Urothelium cell line (cell line): ENCODE measurements at places on chromosomes 12 and 14.

- no peak for DNase-seq
Measured at GRCh38 chr14:92551044-92551841, 37.7 kb downstream of the RIN3 start.

DNA sequence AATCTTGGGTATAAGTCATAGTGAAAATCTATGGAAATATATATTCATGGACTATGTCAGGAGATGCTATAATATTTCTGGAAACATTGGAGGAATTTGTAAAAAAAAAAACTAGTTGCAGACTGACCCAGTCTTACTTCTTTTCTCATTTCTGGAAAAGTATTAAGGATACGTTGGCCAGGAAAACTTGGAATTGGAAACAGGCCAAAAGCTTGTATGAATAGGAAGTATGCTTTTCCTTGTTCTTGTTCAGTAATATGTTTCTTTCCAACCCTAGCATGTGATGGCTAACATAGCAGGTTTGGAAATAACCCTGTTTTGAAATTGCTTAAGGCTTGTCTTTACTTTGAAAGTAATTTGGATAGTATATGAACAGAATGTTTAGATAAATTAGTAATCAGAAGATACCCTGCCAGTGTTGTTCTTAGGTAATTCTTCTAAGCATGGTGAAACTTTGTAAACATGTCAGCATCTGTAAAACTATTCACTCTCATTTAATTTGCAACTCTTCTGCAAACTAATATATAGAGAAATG, 316.2 kb downstream of the NPAS3 start:
- no peak for DNase-seq

- DNase-seq, result peak; percentile 12
Measured at GRCh38 chr12:15977999-15978951, 67.1 kb downstream of the DERA start.

GRCh38 chr14:23681337-23681736, 45.2 kb downstream of the DHRS2 start:
- no peak for DNase-seq

DNA sequence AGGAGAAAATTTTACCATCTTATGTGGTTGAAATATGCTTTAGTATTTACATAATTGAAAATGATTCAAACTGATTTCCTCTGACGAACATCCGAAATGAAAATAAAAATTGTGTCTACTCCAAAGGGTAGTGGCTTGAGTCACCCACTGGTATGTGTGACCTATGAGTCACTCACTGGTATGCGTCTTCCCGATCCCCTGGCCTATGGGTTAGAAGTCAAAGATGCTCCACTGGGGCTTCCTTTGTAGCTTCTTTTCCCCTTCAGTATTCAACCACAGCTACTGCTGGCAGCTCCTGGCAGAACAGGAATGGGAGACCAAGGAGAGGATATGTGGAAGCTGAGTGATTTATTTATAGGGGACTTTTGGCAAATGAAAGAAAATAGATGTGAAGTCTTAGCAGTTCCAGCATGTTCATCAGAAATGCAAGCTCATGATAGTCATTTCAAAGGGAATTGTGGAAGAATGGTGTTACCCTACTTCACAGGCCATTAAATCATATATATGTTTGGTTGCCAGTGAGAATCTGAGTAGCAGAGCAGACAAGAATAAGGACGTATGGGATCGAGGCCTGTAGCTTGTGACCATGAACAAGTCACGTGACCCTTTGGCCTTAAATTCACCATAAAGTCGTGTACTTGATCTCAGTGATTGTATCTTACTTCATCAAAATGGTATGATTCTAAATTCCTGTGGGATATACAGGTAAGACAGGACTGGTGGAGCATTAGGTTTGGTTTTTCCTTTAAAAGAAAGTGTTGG, 108.3 kb downstream of the CRADD start:
- DNase-seq, result peak; percentile 75

DNA sequence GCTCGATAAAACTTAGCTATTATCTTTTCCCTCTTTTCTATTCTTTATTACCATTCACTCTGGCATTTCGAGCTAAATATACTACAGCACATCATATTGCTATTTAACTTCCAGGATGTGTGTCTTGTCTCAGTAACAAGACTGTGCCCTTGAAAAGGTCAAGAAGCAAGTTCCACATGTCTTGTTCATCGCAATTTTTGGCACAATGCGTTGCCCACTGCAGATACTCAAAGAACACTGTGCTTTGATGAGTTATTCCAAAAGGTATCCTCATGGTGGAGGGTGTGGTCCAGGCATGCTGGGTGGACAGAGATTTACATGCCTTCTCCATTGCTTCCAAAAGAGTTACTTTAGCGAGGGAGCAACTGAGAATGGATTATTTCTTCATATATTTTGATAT, 6.6 kb downstream of the E2F7 start:
- DNase-seq, result no peak

- DNase-seq, result no peak
Measured at GRCh38 chr12:109605016-109605415, 31.4 kb downstream of the MVK start.

DNA sequence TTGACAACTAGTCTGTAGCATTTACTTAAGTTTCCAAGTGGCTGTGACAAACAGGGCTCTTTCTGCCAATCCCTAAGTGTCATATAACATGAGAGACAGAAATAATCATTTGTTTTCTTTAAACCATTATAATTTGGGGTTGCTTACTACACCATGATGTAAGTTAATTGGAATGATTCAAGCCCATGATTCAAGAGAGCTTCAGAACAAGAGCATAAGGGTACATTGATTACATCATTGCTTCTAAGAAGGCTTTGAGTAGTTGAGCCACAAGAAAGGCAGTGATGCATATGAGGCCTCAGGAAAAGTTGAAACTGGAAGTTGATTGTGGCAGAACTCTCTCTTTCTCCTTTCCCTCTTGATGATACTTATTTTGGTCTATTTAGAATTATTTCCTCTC, 444.0 kb downstream of the CCER1 start:
- no peak for DNase-seq

GRCh38 chr12:47721431-47721973, 3.8 kb downstream of the ENDOU start:
- no peak for DNase-seq

GRCh38 chr14:96660123-96660522, 137.1 kb upstream of the VRK1 start:
- no peak for DNase-seq

- DNase-seq, result peak; percentile 45
Measured at GRCh38 chr12:59149995-59150642, 229.8 kb upstream of the LRIG3 start.

- peak; percentile 71 for DNase-seq
Measured at GRCh38 chr12:2397356-2398045, 344.7 kb downstream of the CACNA1C start.

- no peak for DNase-seq
Measured at GRCh38 chr12:71725011-71725410, 29.7 kb upstream of the RAB21 start.

DNA sequence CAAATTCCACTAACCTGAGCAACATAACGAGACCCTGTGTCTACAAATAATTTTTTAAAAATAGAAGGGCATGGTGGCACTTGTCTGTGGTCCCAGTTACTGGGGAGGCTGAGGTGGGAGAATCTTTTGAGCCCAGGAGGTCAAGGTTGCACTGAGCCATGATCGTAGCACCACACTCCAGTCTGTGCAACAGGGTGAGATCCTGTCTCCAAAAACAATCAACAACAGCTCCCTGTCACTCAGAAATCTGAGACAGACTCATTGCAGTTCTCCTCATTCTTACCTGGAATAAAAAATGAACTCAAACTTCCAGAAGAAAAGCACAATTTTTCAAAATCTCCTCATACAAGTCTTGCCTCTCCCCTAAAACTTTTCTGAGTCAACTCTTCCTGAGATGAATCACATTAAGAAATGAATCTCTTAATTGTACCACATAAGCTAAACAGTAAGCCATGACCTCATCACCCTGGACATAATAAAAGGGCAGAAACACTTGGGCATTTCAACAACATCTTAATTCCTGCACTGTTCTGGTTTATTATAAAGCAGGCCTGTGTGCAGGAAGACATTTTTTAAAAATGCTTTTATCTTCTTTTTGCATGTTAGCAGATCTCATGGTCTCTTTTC, 214.3 kb upstream of the CDKN3 start:
- DNase-seq, result peak; percentile 65

DNA sequence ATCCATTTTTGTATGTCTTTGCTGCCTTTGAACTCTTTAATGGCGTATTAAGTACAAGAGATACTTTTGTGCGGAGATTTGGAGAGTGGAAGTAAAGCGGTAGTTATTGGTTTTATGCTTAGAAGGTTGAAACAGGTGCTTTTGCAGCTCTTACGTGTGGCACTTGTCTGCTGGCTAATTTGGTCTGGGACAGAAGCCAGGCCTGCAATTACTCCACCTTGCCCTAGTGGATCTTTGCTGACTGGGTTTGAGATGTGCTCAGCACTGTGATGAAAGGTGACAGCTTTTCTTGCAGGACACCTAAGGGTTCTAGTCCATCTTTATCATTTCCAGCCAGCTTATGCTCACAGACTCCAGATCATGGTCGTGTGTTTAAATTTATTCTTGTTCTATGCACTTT, 252.5 kb downstream of the RPL10L start:
- DNase-seq, result no peak

DNA sequence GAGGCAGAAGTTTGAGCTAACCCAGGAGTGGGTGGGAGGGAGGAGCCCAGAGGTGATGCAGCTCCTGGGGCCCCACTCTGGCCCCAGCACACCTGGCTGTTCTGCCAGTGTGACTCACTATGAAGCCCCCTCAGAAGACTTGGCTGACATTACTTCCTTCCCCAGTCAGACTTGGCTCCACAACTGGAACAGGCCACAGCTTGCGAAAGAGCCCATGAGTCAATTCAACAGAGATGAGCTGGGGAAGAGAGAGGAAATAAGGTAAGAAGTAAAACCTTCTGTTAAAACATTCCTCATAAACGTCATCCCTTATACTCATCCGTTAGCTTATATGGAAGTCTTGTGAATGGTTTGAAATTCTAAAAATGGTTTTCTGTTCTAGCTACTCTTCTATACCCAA, 245.9 kb downstream of the ADAMTS20 start:
- peak; percentile 54 for DNase-seq

DNA sequence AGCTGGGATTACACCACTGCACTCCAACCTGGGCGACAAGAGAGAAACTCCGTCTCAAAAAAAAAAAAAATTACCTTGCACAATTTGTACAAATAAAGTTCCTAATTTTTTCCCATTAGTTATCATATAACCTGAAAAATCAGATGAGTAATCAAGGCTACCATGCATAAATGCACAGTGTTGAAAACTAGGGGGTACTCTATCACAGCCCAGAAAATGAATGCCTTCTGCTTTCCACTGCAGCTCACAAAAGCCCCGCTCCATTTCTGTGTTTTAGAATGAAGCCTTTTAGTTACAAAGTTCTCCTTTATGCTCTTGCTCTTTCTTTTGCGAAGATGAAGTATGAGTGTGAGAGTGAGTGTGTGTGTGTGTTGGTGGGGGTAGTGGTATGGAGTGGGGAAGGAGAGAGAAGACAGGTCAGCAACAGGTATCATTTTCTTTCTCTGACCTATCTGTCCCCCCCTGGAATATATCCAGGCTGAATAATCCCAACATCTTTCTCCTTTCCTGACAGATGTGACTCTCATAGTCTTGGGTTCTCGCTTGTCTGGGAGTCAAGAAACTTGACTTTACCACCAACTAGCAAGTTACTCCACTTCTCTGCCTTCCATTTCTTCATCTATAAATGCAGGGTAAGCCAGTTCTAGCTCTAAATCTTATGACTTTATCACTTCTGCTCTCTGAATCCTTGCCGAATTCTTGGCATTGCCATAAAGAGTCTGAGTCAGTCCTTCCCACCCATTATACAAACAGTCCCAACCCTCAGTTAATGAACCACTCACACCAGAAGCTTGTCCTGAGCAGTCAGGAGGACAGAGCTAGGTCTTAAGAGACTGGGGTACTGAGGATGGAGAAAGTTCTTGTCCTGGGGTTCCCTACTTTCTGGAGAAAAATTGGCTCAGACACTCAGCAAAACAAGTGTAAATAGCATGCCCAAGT, 16.1 kb downstream of the BIN2 start:
- DNase-seq, result peak; percentile 58

GRCh38 chr14:68935761-68936214, 43.3 kb downstream of the ACTN1 start:
- DNase-seq, result no peak

GRCh38 chr12:43453761-43454160, 98.2 kb downstream of the ADAMTS20 start:
- no peak for DNase-seq

- peak; percentile 26 for DNase-seq
Measured at GRCh38 chr12:100141998-100142850, 450 bp downstream of the BLTP3B start.

DNA sequence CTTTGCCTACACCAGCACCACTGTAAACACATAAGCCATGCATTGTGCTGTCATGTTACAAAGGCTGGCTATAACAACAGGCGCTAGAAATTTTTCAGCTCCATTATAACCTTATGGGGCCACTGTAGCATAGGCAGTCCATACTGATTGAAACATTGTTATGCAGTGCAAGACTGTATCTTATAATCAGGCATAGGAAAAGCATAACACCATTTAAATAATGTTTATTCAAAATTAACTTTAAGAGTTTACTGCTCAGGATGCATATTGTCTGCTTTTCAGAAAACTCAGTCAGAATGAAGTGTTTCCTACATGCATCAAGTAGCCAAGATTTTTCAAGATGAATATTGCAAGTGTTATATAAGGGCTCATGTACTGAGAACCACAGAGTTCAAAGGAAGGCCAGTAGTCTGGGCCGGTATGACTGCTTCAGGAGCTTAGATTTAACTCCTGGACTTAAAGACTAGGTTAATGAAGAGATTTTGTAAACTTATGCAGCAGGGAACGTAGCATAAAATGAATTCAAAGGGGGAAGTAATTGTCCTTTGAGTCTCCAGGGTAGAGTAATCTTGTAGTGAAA, 46.9 kb downstream of the ATXN7L3B start:
- DNase-seq, result no peak

- DNase-seq, result peak; percentile 52
Measured at GRCh38 chr14:41604721-41605531, 1.8 kb upstream of the LRFN5 start.

DNA sequence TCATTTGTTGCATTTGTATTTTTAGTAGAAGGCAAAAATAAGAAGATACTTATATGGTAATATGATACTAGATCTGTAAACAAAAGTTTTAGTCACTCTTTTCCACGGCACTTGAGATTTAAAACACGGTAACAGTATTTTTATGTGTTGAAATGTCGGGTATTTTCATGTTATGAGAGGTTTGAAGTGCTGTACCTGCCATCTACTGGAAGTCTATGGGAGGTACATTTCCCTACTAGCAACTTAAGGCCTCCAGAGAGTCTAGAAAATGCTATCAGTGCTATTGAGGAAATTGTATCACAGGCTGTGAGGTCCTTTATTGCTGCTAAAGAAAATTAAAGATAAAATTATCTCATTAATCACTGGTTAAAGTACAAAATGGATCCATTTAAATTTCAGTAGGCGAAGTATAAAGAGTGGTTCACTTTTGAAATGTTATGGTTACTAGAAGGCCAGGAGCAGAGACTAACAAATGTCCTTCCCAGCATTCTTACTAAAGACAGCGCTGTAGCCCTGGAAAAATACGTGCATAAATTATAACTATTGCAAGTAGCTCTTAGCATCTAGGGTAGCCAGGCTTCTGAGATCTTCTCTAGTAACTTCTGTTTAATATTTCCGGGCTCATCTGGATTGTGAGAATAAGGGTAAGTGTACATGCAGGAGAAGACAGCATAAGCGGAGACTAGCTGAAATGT, 77.6 kb upstream of the PRKD1 start:
- DNase-seq, result peak; percentile 35
